Foreskin fibroblast (primary cell): ENCODE measurements at places on chromosomes 7 and 10.
A peak's percentile ranks its signal among the peaks of the same experiment; 100 is the strongest.

GRCh38 chr10:132237871-132238270, 51.1 kb downstream of the DPYSL4 start:
- DNase-seq: no peak

- no peak for DNase-seq
Observed at GRCh38 chr7:81492240-81492639, 277.6 kb downstream of the HGF start.

DNA sequence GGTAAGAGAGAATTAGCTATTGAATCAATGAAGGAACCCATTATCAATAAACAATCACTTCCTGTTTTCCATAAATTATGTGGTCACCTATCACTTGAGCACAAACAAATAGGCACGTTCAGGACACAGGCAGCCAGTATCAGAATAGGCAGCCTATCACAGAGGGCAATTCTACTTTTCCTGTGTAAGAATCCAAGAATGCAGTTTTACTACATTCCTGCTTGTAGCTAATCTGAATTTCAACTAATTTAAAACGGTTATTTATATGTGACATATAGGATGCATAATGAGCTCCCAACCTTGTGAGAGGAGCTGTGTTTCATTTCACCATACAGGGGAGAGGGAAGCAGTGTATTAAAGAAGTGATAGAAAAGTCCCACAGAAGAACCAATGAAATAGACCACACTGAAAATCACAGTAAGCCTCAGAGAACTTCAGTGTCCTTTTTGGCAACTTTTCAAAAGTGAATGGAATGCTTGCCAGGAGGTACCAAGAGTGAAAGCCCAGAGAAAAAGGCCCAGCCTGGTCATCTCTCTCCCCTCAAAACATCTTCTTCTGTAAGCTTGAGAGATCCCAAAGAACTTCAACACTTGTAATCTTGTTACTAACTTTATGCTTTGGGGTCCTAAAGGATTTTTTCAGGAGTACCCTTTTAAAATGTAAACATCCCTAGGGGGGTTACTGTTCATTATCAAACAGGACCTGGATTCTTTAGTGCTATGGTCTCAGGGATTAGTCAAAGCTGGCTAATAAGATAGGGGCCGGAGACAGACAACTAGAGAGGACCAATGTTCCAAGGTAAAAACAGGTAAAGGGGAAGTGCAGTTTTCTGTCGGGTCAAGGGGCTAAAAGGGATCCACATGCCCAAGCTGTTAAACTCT, 1.3 kb downstream of the IMMP2L start:
- DNase-seq: peak; percentile 74

- DNase-seq: no peak
Observed at GRCh38 chr7:47932016-47932415, 16.2 kb downstream of the PKD1L1 start.

DNA sequence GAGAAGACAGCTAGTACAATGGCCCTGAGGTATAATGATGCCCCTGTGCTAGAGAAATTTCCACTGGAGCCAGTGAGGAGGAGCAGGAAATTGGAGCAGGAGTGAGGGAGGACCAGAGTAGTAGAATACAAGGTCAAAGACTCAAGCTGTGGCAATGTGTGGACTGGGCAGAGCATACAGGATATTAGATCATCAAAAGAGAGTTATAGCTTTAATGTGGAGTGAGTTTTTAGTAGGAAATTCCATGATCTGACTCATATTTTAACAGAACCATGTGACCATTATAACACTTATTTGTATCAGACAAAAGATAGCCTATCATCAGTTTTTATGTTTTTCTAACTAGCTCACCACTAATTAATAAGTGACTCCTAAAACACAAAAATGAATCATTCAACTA, 154.1 kb downstream of the DGKB start:
- DNase-seq: peak; percentile 85

GRCh38 chr7:1431226-1431625, 28.0 kb downstream of the MICALL2 start:
- no peak for DNase-seq

GRCh38 chr7:32905175-32905662, 13.7 kb upstream of the KBTBD2 start:
- DNase-seq: peak; percentile 84

GRCh38 chr7:10181996-10182395, 791.7 kb upstream of the PHF14 start:
- no peak for DNase-seq

DNA sequence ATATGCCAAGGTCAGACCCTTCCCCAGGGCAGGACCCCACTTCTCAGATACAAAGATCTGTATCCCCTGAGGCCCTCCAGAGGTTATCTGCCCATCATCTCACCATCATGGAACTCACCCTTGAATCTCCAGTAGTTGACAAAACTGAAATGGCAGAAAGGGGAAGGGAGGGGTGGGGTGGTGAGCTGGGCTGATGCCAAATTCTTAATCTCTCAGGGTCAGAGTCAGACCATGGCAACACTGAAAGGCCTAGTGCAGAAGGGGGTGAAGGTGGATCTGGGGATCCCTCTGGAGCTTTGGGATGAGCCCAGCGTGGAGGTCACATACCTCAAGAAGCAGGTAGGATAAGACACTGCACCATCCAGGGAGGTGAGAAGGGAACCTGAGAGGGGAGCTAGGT, 3.1 kb downstream of the CNPY4 start:
- no peak for DNase-seq

- DNase-seq: no peak
Observed at GRCh38 chr7:40733578-40733977, 598.8 kb downstream of the SUGCT start.

DNA sequence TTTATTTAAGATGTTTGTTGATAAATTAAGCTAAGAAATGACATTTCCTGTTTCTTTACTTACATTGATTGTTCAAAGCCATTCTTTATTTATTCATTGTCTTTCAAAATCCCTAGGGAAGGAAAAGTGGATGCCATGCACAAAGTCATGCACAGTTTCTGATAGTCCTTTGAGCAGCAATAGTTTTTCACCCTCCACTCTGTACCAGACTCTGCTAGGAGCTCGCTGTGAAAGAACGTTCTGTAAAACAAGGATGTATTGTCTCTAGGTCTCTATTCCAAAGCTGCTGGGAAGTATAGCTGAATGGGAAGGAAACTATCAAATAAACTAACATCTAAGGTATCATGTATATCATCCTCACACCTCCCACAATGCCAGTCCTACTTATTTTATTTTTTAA, 7.8 kb upstream of the NOC3L start:
- no peak for DNase-seq

GRCh38 chr7:33979300-33979806, 74.0 kb downstream of the BMPER start:
- DNase-seq: no peak

GRCh38 chr10:37479469-37479868, 354.1 kb downstream of the ANKRD30A start:
- DNase-seq: no peak

DNA sequence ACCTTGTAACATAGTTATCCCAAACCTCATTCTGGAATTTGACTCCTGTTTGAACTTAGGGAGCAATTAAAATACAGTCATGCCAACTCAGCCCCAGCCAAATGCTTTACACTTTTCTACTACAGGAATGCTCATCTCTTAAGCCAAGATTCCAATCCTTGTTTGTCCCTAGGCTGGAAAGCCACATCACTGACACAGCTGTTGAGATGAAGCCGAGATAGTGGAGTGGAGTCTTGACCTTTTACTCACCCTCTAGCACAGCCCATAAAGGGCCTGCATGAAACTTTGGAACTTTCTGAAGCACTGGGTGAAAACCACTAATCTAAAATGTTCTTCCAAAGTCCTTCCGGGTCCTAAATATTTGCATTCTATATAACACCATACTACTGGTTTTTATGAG, 247.3 kb downstream of the ETV1 start:
- DNase-seq: peak; percentile 82

DNA sequence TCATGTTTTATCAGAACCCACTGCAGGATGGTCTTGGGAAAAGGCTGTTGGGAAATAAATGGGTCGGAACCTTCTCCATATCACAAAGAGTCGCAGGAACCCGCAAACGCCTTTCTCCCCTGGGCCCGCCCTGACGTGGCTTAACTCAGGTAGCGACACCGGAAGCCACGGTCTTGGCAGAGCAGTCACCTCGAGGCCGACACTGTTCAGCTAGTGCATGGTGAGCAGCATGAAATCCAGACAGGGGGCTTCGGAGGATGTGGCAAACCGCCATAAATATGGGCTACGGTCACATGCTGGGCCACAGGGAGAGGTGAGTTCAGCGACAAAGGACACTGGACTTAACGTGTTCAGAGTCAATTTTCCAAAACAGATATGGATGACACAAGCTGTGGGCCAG, 421.9 kb downstream of the PTPRN2 start:
- DNase-seq: no peak

DNA sequence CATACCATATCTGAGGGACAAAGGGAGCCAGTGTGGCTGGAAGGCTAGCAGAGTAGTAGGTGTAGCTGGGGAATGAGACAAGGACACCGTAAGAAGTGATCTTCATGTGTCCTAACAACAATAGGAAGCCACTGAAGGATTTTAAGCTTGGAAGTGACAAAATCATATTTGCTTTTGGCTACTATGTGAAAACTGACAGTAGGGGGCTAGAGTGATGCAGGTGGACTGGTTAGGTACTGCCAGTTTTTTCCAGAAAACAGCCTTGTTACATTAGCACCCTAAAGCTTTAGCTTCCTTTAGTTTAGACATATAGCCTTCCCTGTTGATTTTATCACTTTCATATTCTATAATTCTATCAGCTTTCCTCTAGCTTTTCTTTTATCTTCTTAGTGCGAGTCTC, 637.1 kb downstream of the ANKRD7 start:
- no peak for DNase-seq

DNA sequence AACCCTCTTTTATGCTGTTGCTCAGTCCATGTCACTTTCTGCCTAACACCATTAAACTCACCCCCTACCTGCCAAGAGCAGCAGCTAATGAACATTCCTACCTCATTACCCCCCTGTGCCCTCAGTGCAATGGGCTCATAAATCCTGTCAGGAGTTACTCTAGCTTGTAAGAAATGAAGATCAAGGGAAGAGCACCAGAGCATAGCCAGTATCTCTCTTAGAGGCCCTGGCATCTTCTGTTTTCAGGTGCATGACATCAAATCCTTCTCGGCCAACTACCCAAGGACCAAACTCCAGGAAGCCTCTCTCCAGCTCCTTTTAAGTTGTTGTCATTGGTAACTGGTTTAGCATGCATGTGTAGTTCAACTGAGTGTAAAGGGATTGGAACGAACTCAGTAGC, 75.1 kb downstream of the FOXI2 start:
- no peak for DNase-seq

DNA sequence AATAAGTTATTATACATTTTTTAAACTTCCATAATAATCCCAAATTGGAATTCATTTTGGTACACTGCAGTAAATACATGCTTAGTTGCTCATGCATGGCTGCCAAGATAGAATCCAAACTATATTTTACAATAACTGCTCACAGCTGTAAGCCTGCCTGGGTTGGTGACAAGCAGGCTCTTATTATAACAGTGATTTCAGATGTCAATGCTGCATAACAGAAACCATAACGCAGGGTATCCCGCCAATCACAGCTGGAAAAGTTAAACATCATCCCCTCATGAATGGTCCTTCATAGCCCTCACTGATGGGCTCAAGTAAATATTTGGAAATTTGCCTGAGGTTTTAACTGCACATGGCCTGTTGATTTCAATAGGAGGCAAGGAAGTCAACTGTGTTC, 149.8 kb downstream of the AMPH start:
- no peak for DNase-seq

GRCh38 chr10:14380746-14381145, 50.0 kb upstream of the FRMD4A start:
- DNase-seq: no peak

GRCh38 chr7:2785071-2785500, 59.0 kb downstream of the GNA12 start:
- peak; percentile 44 for DNase-seq

DNA sequence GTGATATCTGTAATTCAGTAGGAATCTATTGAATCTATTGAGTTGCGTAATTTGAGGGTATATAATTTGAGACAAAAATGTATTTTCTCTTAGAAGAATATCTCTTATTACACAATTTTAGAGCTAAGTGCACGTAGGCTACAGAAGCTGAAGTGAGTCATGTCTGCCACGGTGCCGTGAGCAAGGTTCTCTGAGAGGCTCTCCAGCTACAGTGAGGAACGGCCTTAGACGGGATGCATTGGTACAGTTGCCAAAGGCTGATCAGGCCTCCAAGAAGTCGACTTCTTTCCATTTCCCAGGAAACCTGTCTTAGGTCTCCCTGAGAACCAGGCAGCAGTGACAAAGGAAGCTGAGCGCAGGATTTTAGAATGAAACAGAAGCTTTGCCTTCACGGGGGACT, 28.6 kb downstream of the TCERG1L start:
- DNase-seq: no peak

DNA sequence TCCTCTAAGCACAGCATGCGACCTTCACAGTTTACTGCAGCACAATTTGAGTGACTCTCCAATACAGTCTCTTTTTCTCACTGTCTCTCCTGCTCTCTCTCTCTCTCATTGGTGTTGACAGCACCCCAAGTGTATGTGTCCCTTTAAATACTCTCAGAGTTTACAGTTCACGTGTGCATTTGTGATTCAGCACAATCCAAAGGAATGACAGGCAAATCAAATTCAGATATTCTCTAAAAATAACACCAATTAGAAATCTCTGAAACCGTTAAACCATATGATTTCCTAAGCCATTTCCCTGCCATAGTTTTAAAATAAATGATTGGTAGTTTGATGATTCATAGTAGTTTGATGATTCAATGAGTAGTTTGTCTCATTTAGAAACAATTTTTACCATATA, 104.0 kb upstream of the GAD2 start:
- DNase-seq: no peak

DNA sequence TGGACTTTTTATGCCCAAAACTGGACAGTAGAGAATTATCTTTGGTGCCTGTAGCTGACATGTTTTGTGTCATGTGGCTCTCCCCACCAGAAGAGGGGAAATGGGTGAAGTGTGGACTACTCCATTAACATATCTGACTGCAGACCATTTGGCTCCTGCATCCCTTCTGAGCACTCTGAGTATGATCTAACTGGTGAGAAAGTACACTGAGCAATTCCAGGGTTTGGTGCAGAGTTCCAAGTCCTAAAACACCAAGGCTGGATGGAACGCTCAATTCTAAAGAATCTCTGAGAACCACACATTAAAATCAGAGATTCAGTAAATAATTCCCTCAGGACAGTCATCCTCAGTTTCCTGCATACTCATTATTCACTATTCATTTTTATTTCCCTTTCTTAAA, 22.8 kb upstream of the OSBPL3 start:
- peak; percentile 33 for DNase-seq
